ENCODE measurements at places on chromosomes 6 and 20.

DNA sequence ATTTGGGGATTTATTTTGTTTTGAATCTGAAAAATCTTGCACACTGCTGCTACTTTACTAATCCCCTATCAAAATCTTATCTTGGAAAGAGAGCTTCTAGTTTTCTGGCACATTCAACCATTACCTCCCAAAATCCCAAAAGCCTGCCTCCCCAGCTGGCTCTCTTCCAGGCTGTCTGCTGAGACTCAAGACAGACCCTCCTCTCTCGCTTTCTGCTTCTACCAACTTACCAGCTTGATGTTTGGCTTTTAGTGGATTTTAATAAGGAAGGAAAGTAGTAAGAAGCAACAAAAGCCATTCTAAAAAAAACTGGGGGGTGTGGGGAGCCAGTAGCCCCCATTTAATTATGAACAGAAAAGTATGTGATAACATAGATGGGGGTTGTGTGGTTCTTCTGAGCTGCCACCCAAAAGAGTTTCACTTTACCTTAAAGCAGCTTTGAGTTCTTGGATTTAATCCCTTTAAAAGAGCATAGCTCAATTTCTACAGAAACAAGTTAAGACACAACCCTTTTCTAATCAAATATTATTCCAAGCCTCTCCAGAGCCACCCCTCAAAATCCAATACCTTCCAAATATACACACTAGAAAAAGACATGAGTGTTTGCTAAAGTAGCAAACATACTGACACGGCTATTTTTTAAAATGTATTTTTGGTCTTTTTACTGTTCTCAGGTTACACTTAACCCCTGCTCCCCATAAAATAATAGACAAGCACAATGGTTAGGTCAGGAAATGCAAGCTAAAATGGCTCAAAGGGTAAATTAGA lies 71.7 kb downstream of the ATP9A start:
- DNase-seq = no peak

GRCh38 chr20:62624719-62625453 lies 17.4 kb upstream of the SLCO4A1 start:
- DNase-seq = no peak

GRCh38 chr6:72631480-72631879 lies 9.6 kb downstream of the KCNQ5 start:
- no peak for DNase-seq

DNA sequence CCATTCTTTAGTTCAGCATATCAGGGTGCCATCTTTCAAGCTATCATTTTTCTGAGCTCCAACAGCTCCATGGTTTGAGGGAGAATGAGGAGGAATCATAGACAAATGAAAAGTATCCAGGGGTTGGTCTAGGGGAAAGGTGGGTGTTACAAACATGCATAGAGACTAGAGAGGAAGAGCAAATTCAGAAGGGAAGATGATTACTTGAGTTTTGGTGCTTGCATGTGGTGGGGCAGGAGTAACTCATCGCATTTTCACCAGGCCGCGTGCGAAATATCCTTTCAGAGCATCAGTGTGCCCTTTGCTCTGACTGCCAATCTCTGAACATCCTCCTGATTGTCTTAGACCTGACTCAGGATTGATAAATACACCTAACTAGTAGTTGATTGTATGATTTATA lies 7.7 kb upstream of the BICRAL start:
- no peak for DNase-seq

DNA sequence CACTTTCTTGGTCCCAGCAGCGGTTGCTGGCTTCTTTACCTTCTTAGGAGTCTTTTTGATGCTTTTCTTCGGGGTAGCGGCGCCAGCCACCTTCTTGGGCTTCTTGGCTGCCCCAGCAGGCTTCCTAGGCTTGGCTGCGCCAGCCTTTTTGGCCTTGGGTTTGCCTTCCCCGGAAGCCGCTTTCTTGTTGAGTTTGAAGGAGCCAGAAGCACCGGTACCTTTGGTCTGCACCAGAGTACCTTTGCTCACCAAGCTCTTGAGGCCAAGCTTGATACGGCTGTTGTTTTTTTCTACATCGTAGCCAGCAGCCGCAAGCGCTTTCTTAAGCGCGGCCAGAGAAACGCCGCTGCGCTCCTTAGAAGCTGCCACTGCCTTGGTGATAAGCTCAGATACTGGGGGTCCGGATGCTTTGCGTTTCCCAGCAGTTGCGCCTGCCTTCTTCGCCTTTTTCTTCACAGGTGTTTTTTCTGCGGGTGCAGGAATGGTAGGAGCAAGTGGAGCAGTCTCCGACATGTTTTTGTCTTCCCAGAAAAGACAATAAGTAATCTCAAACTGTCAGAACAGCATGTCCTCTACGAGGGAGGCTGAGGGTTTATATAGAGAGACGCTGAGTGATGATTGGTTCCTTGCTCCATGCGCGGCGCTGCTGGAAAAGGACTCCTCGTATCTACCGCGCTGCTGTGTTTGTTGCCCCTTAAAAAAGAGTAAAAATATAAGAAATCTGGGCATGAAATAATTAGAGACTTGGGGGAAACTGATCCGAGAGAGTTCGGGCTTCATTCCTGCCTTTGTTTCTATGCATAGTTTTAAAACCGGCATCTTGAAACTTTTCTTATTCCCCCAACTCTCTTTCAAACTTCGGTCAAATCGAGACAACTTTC lies 130.3 kb upstream of the BTN3A2 start:
- peak; percentile 97 for DNase-seq

DNA sequence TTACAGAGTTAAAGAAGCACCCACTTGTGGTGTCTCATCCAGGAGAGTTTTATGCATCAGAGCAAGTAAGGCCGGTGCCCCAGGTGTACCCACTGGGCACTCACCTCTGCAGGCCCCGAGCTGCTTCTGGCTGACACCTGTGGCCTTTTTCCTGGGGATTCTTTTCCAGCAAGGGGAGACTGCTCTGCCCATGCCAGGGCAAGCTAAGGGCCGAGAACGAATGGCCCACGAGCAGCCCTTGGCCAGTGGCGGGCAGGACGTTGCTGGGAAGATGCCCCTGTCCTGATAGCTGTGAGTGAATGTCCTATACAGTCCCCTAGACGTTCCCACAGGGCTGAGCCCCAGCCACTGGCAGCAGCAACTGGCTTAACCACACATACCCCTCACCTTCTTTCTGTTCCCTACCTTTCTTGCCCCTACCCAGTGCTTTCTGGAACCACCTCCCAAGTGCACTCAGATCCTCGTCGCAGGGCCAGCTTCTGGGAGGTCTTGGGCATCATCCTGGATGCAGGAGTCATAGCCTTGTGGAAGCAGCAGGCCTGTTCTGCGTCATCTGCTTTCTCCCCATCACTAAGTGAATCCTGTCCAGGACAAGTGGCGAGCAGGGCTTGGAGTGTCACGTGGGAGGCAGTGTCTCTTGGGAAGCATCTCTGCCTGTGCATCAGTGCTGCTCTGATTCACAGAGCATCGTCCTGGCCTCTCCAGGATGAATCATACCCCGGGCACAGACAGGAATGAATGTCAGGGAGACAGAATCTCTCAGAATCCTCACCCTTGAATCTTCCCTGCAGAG lies 32.5 kb downstream of the SYNDIG1 start:
- no peak for DNase-seq

DNA sequence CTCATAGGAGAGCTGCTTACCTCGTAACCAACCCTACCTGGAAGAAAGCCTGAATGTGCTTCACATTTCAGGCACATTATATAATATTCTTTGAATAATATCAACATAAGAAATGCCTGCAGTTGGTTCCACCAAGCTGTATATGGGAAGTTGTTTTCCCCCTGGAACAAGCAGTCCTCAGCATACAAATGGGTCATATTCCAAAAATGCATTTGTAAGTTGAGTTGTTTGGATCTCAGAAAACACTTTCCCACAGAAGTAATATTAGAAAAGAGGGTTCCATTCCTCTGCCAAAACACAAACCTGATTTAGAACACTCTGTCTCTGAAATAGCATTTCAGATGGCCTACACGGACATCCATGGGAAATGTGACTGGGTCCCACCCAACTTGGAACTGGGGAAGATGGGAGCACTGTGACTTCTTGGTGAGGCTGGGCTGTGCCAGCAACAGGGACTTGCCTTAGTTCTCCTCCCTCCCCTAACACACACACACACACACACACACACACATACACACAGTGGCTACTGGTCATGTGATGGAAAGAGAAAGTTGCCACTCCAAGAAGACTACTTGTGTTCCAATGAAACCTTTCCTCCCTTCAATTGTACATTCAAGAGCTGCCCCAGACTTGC lies 11.4 kb upstream of the RCAN2 start:
- DNase-seq = no peak

DNA sequence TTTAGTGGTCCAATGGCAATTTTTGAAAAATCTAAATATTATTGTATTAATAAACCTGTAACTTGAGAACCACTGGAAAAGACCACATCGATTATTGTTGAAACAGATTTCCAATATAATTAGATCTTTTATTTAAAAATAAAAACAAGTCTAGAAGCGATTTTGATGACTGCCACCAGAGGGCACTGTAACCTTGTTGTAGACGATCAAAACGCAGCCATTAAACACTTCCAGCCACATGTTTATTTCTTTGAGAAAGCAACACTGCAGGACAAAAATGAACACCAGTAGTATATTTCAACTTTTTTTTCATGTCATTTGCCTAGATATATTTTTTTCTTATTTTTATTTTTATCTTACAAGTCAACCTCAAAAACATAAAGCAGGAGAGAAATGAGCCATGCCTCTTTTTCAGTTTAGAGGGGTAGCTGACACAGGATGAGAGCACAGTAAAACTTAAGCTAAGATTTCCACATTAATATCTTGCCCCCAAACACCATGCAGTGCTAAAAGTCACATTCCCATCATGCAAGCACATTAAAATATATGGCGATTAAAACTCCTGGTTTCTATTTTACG lies 115.4 kb downstream of the OPRM1 start:
- DNase-seq = peak; percentile 44

- no peak for DNase-seq
These were observed 179.7 kb upstream of the SHLD1 start for GRCh38 chr20:5570452-5570851.

- DNase-seq = no peak
These were observed 185.3 kb downstream of the PKHD1 start for GRCh38 chr6:51901766-51902764.
